Heart left ventricle (tissue), 16 donors: ENCODE measurements at places on chromosomes 11 and 22.

DNA sequence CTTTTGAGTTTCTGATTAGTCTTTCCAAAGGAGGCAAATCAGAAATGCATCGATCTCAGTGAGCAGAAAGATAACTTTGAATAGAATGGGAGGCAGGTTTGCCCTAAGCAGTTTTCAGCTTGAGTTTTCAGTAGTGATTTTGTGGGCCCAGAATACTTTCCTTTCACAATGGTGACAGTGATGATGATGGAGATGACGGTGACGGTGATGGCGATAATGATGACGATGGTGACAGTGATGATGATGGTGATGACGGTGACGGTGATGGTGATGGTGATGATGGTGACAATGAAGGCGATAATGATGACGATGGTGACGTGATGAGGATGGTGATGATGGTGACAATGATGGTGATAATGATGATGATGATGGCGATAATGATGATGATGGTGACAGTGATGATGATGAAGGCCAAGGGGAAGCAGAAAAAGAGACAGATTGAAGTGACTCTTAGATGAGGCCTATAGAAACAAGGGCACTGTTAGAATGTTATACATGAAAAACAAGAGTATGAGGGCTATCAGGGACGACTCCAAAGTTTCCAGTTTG lies 153.4 kb upstream of the B3GAT1 start:
- no peaks in the 10 kb centered on the region for H3K27me3 ChIP-seq
- no peaks in the 10 kb centered on the region for H3K4me1 ChIP-seq
- H3K36me3 ChIP-seq, result no peaks in the 10 kb centered on the region
- H3K4me3 ChIP-seq, result no peak overlapping the region

GRCh38 chr11:128434411-128434810 lies 152.9 kb downstream of the ETS1 start:
- no peaks in the 10 kb centered on the region for H3K4me1 ChIP-seq
- no peak overlapping the region for H3K27ac ChIP-seq
- H3K27me3 ChIP-seq, result no peaks in the 10 kb centered on the region

GRCh38 chr22:27075891-27076290 lies 418.5 kb downstream of the MIAT start:
- DNase-seq, result no peak
- peaks cover 7% of the 10 kb centered on the region for H3K27me3 ChIP-seq
- no peaks in the 10 kb centered on the region for H3K4me1 ChIP-seq
- H3K4me3 ChIP-seq, result no peak overlapping the region
- no peaks in the 10 kb centered on the region for H3K36me3 ChIP-seq

DNA sequence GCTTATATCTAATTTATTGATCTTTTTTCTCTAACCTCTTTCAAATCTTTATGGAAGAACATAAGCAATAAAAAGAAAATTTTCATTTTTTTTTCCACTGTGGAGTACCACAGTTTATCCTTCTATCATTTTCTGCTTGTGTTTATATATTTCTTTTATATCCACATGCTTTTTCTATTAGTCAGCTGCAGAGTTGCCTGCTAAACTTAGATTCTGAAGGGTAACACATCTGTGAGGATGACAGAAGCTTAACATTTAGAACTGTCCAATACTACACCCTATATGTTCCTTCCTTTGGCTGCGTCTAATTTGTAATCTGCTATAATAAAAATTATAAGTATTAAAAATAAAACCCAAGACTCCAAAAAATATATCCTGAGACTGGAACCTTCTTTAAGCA lies 20.8 kb downstream of the CCDC90B start:
- DNase-seq, result no peak
- no peak overlapping the region for H3K4me3 ChIP-seq
- no peaks in the 10 kb centered on the region for H3K4me1 ChIP-seq
- no peaks in the 10 kb centered on the region for H3K27me3 ChIP-seq
- H3K36me3 ChIP-seq, result peaks cover 27% of the 10 kb centered on the region
- no peak overlapping the region for H3K27ac ChIP-seq

GRCh38 chr22:46448333-46448732 lies 89.1 kb downstream of the CELSR1 start:
- no peak for DNase-seq
- no peak overlapping the region for H3K27ac ChIP-seq
- no peaks in the 10 kb centered on the region for H3K27me3 ChIP-seq

DNA sequence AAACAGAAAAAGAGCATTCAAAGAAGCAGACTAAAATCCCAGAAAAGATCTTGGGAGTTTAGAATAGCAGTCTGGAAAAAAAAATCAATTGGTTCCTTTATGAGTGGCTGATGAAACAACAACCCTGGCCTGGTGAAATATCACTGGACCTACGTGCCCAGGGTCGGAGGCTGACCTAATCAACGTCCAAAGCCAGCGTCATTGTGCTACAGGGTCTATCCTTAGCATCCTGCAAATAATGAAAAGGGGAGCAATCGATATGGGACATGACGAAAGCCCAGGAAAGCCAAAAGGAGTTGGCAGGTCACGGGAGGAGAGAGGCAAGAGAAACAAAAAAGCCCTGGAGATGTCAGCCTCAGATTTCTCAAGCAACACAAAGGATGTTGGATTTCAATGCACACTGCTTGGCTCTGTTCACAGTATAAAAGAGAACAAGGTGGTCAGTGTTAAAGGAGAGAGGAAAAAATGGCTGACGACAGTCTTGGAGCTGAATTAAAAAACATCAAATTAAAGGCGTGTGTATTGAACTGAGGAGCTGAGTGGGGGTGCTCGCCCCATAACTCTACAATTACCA lies 148.8 kb downstream of the BLID start:
- H3K27ac ChIP-seq, result no peak overlapping the region
- H3K4me3 ChIP-seq, result no peak overlapping the region
- DNase-seq, result no peak
- H3K4me1 ChIP-seq, result peaks cover 6% of the 10 kb centered on the region

GRCh38 chr22:22897091-22897490 lies 9.5 kb downstream of the IGLL5 start:
- no peak overlapping the region for H3K4me3 ChIP-seq
- peaks cover 2% of the 10 kb centered on the region for H3K27me3 ChIP-seq
- no peak for DNase-seq
- no peaks in the 10 kb centered on the region for H3K4me1 ChIP-seq
- H3K27ac ChIP-seq, result no peak overlapping the region
- no peaks in the 10 kb centered on the region for H3K36me3 ChIP-seq

- DNase-seq, result no peak
- no peaks in the 10 kb centered on the region for H3K4me1 ChIP-seq
- no peak overlapping the region for H3K4me3 ChIP-seq
- H3K36me3 ChIP-seq, result no peaks in the 10 kb centered on the region
Measured at GRCh38 chr11:36098853-36099375, 155.1 kb downstream of the LDLRAD3 start.

GRCh38 chr22:17777005-17777716 lies 2.9 kb upstream of the BID start:
- DNase-seq, result peak; percentile 32
- no peaks in the 10 kb centered on the region for H3K27me3 ChIP-seq
- no peaks in the 10 kb centered on the region for H3K36me3 ChIP-seq
- H3K27ac ChIP-seq, result no peak overlapping the region

DNA sequence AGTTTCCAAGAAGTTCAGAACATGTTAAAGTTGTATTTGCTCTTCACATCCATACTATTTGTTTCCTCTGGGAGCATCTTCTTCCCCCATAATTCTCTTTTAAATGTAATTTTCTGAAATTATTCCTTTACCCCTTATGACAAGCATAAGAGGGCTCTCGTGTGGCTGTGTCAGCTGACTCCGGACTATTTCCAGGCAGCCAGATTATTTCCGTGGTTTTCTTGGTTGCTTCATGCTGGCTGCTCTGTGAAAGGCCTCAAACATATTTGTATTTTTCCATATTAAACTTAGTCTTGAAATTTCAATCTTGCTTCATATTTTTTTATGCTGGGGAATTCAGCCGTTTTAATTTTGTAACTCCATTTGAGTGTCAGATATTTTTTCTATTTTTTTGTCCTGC lies 2.8 kb upstream of the MMP1 start:
- H3K27me3 ChIP-seq, result no peaks in the 10 kb centered on the region
- no peak for DNase-seq
- no peak overlapping the region for H3K4me3 ChIP-seq
- H3K27ac ChIP-seq, result no peak overlapping the region
- no peaks in the 10 kb centered on the region for H3K36me3 ChIP-seq

GRCh38 chr22:38940811-38941384 lies 16.5 kb upstream of the APOBEC3A start:
- H3K36me3 ChIP-seq, result no peaks in the 10 kb centered on the region
- H3K27me3 ChIP-seq, result no peaks in the 10 kb centered on the region
- no peaks in the 10 kb centered on the region for H3K4me1 ChIP-seq

- DNase-seq, result no peak
- H3K27me3 ChIP-seq, result no peaks in the 10 kb centered on the region
- H3K36me3 ChIP-seq, result no peaks in the 10 kb centered on the region
- H3K27ac ChIP-seq, result no peak overlapping the region
- no peak overlapping the region for H3K4me3 ChIP-seq
Measured at GRCh38 chr11:115999437-115999836, 495.2 kb upstream of the CADM1 start.

GRCh38 chr11:40291329-40291728 lies 1168.1 kb downstream of the LRRC4C start:
- no peak overlapping the region for H3K27ac ChIP-seq
- DNase-seq, result no peak
- no peaks in the 10 kb centered on the region for H3K4me1 ChIP-seq
- peak overlapping the region; percentile 17 for H3K4me3 ChIP-seq
- H3K27me3 ChIP-seq, result peaks cover 17% of the 10 kb centered on the region

DNA sequence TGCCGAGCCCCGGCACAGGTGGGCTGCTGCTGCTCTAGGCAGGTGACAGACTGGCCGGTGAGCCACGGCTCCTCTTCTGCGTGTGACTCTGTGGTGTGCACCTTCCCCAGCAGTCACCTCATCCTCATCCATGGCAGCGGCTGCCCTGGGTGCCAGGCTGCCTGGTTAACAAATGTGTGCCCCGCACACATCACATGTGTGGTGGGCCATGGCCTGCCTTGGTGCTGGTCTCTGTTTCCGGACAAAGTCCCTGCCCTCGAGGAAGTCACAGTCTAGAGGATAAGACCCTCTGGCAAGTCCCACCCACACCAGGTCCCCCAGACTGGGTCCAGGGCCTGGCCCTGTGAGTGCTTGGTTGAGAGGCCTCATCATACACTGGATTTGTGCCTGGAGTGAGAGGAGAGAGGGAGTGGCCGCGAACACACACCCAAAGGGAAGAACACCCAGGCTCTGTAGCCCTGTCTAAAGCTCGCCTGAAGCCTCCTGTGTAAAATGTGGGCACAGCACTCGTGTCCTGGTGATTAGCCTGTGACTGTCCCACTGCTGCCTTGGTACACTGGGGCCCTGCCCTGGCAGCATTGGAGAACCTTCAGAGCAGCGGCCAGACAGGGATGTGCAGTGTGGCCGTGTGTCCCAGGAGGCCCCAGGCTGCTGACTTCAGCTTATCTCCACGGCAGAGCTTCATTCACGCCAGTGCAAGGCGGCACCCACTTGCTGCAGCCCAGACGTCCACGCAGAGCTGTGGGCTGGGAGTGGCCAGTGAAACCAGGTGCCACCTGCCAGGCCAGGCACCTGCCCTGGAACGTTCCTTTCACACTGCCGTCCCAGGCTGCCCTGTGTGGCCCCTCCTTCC lies 269.9 kb downstream of the TBC1D22A start:
- H3K36me3 ChIP-seq, result no peaks in the 10 kb centered on the region
- no peaks in the 10 kb centered on the region for H3K4me1 ChIP-seq
- H3K27ac ChIP-seq, result no peak overlapping the region
- H3K4me3 ChIP-seq, result no peak overlapping the region
- no peaks in the 10 kb centered on the region for H3K27me3 ChIP-seq

DNA sequence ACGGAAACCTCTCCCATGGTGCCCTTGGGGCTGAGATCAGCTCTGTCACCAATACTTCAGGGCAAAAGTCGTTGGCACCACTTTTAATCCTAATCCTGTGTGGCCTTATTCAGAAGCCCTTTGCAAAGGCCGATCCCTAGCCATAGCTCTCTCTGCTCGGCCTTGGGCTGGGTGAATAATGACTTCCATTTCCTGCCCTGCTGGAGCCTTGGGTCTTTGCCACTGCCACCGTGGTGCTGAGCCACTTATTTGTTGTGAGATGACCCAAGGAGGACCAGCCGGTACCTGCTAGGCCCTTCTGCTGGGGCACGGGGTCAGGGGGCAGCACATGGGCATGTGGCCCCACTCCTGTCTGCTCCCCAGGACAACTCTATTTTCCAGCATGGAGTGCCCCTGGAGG lies 188.2 kb downstream of the ST3GAL4 start:
- no peak overlapping the region for H3K27ac ChIP-seq
- no peaks in the 10 kb centered on the region for H3K4me1 ChIP-seq
- H3K36me3 ChIP-seq, result no peaks in the 10 kb centered on the region
- no peak overlapping the region for H3K4me3 ChIP-seq
- H3K27me3 ChIP-seq, result no peaks in the 10 kb centered on the region

DNA sequence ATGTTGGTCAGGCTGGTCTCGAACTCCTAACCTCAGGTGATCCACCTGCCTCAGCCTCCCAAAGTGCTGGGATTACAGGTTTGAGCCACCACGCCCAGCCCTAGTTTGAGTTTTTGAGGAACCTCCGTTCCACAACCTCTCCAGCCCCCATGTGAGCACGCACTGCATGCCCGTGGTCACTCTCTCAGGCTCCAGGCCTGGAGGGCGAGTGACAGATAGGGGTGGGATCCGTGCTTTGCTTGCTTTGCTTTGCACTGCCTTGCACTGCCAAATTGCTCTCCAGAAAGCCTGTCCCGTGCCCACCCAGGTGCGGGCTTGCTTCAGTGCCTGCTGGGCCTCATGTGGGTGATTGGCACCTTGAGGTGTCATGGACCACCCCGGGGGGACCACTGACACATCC lies 29.9 kb downstream of the FGF4 start:
- H3K36me3 ChIP-seq, result no peaks in the 10 kb centered on the region
- DNase-seq, result no peak
- H3K4me1 ChIP-seq, result no peaks in the 10 kb centered on the region
- no peak overlapping the region for H3K27ac ChIP-seq

DNA sequence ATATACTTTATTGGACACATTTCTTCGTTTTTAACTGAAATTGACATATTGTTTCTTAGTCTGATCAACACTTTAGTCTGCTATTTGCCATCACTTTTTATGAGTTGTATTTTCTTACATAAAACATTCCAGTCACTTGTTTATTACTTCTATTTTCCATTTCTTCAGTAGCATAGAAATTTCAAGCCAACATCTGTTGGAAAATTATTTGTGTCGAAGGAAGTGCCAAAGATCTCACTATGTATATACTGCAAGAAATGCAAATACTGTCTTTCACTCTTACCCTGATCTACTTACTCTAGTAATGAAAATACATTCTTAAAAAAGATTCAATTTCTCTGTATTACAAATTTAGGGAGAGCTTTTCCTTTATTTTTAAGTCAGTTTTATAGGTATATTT lies 105.9 kb downstream of the SLC17A6 start:
- no peak for DNase-seq
- no peaks in the 10 kb centered on the region for H3K27me3 ChIP-seq
- H3K4me3 ChIP-seq, result no peak overlapping the region
- H3K4me1 ChIP-seq, result no peaks in the 10 kb centered on the region
- H3K36me3 ChIP-seq, result no peaks in the 10 kb centered on the region
